NCI-H526 treated with DMSO at 0.1 percent for 48 hours (cell line): ENCODE measurements at places on chromosomes 2 and 18.

- no peak for DNase-seq
Observed at GRCh38 chr18:42113529-42114191, 158.6 kb downstream of the PIK3C3 start.

DNA sequence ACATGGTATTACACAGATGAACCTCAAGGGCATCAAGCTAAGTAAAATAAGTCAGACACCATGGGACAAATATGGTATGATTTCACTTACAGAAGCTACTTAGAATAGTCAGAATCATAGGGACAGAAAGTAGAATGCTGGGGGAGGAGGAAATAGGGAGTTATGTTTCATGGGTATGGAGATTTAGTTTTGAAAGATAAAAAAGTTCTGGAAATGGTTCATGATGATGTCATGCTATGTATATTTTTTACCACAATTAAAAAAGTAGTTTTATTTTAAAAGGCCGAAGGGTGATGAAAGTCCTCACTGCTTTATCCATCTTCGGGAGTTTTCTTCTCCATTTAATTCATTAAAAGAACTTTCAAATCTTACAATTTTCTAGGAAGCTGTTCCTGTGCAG, 181.9 kb downstream of the CALCRL start:
- no peak for DNase-seq

- no peak for DNase-seq
Observed at GRCh38 chr2:126253669-126254068, 402.3 kb upstream of the GYPC start.

- DNase-seq, result no peak
Observed at GRCh38 chr2:240650254-240650965, 25.1 kb downstream of the GPR35 start.

DNA sequence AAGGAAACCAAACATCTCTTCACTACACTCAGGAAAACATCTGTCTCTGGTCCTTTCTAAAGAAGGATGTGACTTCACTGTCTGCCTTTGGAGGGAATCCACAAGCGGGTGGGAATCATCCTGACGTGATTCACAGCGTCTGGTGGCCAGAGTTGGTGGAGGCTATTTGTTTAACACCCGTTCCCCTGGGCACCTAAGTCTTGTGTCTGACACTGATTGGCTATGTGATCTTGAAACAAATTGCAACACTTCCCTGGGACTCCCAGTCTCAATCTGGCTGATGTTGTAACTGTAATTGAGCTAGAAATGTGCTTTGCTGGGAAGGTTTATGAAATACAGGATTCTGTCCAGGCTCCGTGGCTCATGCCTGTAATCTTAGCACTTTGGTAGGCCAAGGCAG, 28.8 kb upstream of the SIX3 start:
- DNase-seq, result no peak

DNA sequence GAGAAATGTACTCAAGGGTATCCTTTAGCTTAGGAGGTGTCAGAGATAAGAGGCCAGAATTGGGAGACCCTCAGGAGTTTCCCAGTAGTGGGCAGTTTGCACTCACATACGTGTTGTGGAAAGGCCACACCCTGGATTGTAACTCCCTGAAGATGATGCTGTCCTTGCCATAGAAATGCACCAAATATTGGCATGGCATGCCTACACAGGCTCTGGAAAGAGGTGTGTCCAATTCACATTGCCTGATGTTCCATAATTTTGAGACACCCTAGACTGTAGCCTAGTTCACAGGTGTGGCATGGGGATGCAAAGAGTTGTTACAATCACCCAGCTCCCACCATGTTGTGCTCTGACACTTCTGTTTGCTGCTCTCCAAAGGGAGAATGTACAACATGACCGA, 271.9 kb downstream of the CCDC85A start:
- DNase-seq, result no peak

- peak; percentile 11 for DNase-seq
Observed at GRCh38 chr18:35407871-35408481, 30.8 kb upstream of the ZNF396 start.

DNA sequence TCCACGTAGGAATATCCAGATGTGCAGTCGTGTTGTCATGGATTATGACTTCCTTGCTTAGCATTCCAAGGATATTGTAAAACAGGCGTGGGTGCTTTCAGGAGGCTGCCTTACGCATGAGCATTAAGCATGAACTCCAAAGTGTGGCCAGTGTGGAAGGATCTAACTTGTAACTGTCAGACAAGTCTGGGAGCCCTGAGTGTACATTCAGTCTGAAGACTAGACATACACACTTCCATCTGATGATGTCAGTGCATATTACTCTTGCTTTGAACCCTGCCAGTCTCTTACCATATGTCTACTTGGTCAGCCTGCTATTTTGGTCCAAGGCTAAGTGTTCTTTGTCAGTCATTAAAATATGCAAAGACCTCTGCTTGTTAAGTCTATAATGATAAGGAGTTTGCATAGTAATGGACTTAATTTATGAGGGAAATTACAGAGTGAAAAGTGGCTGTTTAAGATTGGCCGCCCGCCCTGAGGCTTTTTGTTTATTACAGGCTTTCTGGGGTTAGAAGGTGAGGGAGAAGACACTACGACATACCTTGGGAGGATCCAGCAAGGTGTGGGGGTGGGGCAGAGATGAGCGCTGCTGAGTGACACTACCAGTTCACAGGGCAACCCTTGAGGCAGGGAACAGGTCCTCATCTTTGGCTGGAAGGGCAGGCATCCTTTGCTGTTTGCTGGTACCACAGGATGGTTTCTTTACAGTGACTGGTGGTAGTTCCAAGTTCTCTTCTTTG, 48.3 kb downstream of the CABLES1 start:
- no peak for DNase-seq

GRCh38 chr2:100818606-100819369, 1.2 kb upstream of the NPAS2 start:
- DNase-seq, result no peak

GRCh38 chr2:18703555-18703954, 114.2 kb upstream of the NT5C1B start:
- no peak for DNase-seq

- DNase-seq, result no peak
Observed at GRCh38 chr2:64166637-64167420, 22.6 kb upstream of the PELI1 start.

GRCh38 chr2:201135386-201135785, 19.4 kb downstream of the CFLAR start:
- DNase-seq, result no peak

DNA sequence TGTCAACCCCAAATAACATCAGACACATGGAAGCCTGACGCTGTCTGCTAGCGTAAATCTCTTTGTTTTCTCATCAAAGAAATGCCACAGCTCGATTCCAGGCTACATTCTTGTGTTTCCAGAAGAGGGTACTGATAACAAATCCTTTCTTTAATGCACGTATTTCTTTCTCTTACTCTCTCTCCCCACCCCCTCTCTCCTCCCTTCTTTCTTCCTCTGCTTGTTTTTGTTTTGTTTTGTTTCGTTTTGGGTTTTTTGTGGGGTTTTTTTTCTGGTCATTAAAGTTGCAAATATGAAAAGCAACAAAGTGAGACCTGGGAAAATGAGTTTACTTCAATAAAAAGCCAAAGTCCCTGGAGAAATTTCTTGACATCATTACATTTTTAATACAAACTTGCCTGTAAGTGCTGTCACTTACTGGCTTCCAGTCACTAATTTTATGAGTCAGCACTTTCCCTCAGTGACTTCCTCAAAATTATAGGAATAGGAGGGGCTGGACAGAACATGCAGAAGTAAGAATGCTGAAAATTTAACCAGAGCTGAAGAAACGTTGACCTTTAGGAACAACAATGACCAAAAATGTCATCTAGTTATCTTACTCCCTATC, 106.7 kb upstream of the NABP1 start:
- DNase-seq, result peak; percentile 32

DNA sequence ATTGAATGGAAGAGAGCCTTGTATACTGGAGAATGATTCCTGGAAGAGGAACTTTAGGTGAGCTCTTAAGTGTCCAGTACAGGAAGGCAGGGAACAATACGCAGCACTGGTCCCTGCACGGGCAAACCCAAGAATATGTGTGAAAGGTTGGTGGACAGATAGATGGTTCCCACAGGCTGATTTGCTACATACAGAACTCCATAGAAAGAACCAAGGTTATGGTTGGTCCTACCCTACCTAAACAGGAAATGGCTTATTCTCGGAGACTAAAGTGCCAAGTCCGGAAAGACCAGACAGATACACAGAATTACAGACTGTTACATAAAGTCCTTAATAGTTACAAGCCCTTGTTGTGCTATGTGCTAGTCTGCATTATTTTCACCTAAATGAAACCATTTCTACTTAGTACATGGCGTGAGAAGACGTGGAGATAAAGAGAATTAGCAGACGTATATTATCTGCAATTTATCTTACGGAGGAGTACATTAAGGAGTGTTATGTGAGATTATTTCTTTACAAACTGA, 1.2 kb downstream of the REV1 start:
- DNase-seq, result peak; percentile 42

- no peak for DNase-seq
Observed at GRCh38 chr2:74037379-74037860, 52.7 kb downstream of the TET3 start.

DNA sequence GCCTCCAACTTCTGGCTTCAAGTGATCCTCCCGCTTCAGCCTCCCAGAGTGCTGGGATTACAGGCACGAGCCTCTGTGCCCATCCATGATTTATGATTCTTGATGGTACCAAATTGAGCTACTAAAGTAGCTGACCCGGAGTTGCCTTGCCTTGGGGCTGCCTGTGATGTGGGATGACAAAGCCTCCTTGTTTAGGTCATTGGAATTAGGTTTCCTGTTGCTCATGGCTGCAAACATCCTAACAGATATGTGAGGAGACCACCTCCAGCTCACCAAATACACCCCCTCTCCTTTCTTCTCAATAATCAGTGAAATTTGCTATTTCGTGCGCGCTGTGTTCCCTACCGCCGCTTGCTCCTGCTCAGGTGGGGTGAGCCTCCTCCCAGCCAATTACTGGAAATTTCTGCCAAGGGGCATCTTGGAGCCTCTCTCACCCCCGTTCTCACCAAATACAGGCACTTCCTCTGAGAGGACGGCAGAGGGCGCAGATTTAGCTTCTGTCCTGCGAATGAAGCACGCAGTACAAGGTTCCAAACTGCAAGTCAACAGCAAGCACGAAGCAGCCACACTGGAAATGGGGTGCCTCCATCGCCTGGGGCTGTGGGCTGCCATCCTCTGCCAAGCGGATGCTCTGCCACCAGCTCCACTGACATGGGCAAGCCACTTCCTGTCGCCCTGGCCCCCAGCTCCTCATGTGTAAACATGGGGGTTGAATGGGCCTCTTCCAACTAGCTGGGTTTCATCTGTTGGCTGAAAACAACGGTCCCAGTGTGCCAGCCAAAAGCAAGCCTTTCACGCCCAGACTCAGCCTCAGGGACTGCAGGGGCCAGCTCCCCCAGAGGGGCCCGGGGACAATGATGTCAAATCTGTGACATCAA, 71.7 kb downstream of the NCAPH start:
- DNase-seq, result peak; percentile 79

GRCh38 chr2:180653481-180653880, 326.9 kb upstream of the UBE2E3 start:
- DNase-seq, result no peak
